ENCODE measurements at places on chromosomes 12 and 14.

DNA sequence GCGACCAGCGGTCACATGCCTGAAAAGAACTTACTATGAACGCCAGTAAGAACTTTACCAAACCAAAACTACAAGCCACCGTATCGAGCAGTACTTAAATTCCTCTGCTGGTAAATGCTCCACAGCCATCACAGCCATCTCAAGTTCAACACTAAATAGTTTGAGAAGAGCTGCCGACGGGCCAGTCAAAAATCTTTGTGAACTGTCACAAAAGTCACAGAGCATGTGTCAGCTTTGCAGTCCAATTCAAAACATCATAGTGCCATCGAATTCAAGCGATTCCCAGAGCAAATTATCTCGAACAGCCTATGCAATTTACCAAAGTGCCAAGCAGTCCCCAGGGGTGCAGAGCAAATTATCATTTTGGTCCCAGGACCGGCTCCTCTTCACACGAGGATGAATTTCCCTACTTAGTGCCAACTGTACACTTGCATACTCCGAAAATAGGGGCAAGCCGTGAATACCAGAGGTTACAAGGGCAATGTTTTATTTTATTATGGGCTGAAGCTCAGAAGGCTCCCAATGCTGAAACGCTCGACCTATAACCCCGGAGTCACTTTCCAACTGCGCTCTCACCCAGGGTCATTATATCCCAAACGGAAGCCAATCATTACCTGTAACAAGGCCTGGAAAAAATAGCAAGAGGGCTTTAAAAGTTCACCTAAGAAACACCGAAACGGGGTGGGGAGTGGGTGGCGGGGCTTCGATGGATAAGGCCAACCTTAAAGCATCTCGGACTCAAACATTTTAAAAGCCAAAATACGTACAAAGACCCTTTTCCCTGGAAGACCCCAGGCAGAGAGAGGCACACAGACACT, 1.1 kb downstream of the LRP6 start:
- no peak for DNase-seq

DNA sequence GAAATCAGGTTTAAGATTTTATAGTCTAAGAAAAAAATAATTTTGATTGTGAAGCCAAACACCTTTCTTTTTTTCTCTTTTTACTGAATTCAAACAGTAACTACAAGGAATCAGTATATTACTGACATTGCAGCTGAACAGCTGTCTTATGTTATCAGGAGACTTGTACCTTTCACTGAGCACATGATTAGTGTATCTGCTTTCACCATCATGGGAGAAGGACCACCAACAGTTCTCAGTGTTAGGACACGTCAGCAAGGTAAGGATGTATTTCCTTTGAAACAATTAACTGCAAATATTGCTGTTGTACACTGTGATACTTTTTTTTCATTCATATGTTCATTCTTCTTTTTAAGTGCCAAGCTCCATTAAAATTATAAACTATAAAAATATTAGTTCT, 50.8 kb downstream of the PTPRQ start:
- no peak for DNase-seq

DNA sequence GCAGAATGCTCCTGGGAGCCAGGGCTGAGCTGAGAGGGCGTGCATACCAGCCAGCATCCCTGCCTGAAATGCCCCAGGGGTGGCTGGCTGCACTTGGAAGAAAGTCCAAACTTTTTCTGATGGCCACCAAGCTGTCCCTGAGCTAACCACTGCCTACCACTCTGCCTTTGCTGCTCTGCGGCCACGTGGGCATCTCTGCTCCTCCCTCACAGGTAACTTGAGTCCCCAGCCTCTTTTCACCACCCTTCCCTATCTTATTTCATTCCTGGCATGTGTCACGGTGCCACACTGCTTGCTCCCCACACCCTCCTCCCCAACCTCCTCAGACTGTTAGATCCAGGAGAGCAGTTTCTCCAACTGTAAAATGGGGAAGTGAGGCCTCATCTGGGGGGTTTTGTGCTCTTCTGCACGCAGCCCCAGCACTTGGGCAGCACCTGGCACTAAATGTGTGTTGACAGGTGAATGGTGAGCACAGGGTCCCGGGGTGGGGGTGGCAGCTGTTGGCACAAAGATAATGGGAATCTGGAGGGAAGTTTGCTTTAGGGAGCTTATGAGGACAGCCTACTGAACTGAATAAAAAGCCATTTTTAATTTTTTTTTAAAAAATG, 113.0 kb downstream of the GLT1D1 start:
- no peak for DNase-seq

GRCh38 chr14:74575936-74576335, 36.1 kb downstream of the LTBP2 start:
- no peak for DNase-seq

GRCh38 chr14:32724867-32725471, 213.7 kb upstream of the NPAS3 start:
- DNase-seq, result no peak

- no peak for DNase-seq
Observed at GRCh38 chr12:65926119-65926908, 102.0 kb downstream of the HMGA2 start.
